Body of pancreas (tissue), 4 donors: ENCODE measurements at places on chromosomes 1 and 21. TPM values are rescaled to one million over a fixed set of nuclear protein-coding genes. Genes with fewer than 3 reads are reported as not detected.

LRRC38 gene
- total RNA-seq = not detected

TSPAN1 gene
- 5.2 TPM for total RNA-seq

GBP6 gene
- not detected for total RNA-seq

OLFML2B gene
- 1.6 TPM for total RNA-seq

GJC2 gene
- total RNA-seq = 1.6 TPM

SLAMF1 gene
- not detected for total RNA-seq

BCAN gene
- total RNA-seq = not detected

TRIM17 gene
- total RNA-seq = 1.0 TPM

VAV3 gene
- 21.4 TPM for total RNA-seq

HORMAD1 gene
- not detected for total RNA-seq

TRIM63 gene
- total RNA-seq = not detected

DNA sequence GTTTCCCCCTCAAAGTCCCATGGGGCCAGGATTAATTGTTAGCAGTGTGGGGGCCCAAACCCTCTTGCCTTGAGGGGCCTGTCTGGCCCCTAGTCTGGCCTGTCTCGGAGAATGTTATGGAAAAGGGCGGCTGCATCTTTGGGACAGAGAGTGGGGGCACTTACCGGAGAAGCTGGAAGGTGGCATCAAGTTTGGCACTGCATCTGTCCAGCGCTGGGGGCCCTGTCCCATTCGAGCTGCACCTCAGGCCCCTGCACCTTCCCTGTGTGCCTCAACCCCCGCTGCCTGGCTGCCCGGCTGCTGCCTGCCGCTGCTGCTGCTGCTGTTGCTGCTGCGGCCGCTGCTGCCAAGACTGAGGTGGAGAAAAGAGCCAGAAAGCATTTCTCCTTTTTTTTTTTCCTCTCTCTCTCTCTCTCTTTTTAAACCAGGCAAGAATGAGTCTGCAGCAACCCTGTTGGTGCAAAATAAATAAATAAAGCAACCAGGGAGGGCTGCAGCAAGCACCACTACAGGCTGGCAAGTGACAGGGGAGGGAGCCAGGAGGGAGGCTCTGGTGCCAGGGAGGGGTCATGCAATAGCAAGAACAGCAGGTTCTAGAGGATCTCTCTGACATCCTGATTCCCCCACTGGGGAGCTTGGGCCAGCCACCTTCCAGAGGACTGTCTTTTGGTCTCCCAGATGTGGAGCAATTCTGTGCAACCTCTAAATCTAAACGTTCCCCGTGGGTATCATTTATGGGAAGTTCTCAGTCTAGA, at the start of gene LINGO4:
Gene LINGO4 (minus strand): TSS at position 354 of the 755 bp plus-strand sequence. CDS start 2,715 bp downstream, outside the sequence.
- DNase-seq = no peak

GRCh38 chr1:229514578-229515275, 6.6 kb upstream of the NUP133 start:
- peak; percentile 72 for DNase-seq

DNA sequence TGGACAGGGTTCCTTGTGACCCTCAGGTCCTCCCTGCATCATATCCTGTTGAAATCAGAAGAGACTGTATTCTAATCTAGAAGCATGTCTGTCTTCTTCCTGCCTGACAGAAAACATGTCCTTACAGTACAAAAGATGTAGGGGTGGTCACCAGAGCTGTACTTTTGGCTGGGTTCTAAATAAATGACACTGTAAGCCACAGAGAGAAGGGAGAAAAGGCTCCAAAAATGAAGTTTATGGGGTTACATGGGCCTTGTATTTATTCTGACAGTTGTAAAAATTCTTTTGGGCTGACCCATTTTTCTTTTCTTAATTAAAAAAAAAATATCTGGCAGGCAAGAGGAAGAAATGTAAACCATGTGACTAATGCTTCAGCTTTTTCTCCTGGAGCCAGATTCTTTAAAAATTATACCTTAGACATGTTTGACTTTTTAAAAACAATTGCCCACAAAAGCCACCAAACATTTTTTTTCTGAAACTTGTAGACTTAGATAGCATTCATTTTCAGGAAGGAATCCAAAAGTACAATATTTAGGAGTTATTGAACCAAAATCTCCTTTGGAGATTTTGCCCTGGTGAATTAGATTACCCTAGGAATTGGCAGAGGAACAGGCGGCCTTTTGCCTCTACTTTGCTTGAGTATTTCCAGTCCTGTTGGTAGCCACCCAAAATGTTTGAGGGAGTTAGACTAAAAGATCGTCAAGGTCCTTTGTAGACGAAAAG, 17.1 kb downstream of the RGL1 start:
- no peak for DNase-seq

DNA sequence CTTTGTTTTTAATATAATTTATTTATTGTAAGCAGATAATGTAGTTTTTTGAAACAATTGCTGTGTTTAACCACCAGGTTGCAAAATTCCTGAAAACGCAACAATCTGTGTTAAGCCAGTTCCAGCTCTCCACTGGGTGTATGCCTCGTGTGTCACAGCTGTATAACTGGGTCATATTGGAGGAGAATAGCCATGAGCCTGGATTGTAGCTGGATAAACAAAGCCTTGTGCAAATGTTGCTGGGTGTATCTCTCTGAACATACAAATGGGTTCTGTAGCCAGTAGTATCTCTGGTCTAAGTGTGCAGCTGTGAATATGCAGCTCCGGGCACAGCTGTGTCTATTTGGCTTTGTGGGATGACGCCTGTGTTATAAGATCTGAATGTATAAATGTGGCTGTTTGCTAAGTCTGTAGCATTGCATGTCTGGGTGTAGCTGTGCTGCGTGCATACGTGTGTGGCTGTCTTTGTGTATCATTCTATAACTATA, 2.8 kb downstream of the TCEA3 start:
- DNase-seq = peak; percentile 64

GRCh38 chr1:66182551-66183178, 351.3 kb upstream of the SGIP1 start:
- no peak for DNase-seq

DNA sequence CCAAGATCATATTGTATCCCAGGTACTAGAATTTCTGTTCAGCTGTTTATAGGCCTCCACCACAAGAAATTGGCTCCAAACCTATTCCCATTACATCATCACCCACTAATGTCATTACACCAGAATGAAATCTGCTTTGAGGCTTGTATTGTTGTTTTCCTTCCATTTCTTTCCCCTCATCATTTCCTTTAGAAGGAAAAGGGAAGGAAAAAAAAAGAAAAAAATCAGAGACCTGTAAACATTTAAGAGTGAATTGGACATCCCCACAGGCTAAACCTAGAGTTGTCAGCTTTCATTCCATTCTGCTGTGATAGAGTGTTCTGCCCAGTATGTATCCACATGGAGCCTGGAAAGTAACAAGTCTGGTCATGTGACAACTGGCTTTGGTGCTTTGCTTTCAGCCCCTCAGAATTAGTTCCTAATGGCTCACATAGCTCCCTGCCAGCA, 44.6 kb downstream of the NFYC start:
- DNase-seq = no peak

DNA sequence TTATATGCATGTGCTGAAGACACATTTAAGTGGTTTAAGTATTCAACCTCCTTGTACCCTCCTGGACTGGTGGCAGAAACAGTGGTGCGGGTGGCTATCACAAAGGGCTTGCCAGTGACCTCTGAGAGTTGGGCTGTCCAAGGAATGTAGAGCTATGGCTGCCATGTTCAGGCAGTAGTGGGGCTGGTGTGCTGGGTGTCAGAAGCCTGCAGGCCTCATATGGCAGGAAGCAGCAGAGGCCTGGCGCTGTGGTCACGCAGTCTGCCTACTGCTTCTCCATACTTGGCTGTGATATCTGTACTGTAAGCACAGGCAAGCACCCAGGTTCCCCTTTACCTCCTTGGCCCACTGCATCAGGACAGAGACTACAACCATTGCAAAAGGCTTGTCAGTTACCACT, 870.0 kb downstream of the LRRIQ3 start:
- DNase-seq = no peak

DNA sequence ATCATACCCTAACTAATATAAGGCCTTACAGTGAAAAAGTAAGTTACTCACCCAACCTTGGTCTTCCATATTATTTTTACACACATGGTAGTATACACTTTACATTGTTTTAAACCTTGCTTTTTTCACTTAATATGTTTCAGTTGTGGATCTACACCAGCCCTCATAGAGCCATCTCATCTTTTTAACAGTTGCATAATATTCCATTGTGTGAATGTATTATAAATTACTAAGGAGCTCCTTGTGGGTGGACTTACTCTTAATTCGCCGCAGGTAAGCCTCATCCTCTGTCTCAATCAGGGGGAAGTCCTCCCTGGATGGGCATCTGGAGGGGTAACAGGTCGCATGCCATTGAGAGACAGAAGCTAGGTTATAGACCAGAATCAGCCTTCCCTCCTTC, 13.2 kb downstream of the RXFP4 start:
- DNase-seq = no peak

DNA sequence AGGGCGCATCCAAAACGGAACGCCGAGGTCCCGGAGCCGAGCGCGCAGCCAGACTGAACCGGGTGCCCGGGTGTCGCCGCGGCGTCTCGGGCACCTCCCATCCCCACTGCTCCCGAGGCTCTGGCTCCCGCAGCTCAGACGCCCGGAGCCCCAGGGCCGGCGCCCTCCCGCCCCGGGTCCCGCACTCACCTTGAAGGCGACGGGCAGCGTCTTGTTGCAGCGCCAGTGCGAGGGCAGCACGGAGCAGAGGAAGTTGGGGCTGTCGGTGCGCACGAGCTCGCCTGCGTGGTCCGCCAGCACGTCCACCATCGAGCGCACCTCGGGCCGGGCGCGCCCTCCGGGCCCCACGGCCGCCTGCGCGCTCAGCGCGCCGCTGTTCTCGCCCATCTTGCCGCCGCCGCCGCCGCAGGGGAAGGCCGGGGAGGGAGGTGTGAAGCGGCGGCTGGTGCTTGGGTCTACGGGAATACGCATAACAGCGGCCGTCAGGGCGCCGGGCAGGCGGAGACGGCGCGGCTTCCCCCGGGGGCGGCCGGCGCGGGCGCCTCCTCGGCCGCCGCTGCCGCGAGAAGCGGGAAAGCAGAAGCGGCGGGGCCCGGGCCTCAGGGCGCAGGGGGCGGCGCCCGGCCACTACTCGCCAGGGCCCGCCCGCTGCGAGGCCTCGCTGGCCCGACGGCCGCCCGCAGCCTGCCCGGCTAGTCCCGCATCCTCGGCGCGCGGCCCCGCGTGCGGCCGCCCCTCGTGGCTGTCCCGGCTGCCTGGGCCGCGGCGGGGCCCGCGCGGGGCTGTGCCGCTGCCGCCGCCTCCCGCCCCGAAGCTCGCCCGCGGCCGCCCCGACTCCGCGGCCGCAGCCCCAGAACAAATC, 447 bp downstream of the RUNX3 start:
- DNase-seq = no peak

DNA sequence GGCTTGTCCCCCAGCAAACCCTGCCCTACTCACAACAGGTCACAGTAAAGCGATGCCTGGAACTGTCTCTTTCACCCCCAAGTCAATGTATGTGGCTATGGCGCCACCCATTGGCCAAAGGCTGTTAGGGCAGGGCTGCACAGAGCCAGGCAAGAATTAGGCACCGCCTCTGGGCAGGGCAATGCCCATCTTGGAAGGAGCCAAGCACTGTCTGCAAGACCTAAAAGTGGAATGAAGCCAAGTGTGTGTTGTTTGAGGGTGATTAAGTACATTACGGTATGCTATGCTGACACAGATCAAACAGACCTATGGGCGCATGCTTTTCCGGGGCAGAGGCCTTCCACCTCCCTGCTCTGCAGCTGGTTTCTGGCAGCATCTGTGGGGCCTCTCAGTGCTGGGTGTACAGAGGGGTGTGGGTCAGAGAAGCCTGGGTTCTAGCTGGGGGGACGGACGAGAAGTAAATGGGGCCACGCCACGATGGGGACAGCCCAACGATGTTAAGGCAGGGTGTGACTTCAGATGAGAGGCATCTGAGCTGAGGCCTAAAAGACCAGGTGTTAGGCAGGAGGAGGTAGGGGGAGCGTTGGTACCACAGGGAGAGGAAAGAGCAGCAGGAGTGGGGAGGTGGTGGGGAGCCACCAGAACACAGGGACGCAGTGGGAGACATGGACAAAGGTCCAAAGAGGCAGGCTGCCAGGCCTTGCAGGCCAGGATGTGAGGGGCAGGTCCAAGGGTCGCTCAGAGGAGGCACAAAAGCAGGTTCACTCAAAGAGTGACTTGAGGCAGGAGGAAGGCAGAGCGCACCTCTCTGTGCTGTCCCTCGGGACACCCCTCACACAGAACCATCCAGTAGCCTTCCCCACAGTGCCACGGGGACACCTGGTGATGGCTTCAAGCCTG, 49.8 kb downstream of the ACOT7 start:
- peak; percentile 45 for DNase-seq

DNA sequence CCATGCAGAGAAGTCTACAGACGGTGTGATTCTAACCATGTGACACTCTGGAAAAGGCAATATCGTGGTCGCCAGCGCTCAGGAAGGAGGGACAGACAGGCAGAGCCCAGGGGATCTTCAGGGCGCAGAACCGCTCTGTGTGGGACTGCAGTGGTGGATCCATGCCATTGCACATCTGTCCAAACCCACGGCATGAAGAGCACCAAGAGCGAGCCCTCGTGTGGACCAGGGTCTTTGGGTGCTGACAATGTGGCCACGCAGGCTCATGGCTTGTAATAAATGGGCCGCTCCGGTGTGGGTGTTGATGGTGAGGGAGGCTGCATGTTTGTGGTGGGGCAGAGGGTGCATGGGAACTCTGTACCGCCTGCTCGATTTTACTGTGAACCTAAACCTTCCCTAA, 25.3 kb upstream of the POFUT2 start:
- DNase-seq = peak; percentile 5

DNA sequence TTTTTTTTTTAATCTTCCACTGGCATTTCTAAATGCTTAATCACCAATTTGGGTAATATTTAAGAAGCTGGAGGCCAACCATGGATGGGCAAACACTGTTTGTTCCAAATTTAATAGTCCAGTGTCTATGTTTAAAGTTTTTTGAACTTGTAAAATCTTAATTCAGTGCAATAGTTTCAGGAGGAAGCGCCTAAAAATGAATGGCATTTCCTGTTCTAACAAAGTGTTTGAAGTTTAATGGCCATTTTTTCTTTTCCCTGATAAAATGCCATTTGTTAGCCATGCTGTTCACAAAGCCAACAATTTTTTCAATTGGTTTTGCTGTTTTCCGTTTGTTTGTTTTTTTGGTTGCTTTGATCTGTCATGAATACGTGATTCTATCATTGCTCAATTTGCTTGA, 552.1 kb downstream of the LMO4 start:
- no peak for DNase-seq

DNA sequence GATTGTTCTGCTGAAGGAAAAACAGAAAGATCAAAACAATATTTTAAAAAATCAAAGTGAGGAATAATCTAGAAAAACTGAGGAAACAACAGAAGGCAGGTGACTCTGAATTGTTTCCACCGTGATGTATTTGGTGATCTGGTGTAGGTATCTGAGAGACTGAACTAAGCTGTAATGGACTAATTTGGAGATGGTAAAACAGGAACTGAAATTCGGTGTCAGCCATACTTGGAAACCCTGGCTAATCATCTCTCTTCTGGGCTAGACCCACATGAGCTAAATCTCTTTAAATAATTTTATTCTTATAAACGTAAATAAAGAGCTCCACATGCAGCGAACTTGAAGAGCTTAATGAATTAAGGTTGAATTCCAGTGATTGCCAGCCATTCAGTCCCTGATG, 1226.1 kb downstream of the NCAM2 start:
- DNase-seq = no peak

DNA sequence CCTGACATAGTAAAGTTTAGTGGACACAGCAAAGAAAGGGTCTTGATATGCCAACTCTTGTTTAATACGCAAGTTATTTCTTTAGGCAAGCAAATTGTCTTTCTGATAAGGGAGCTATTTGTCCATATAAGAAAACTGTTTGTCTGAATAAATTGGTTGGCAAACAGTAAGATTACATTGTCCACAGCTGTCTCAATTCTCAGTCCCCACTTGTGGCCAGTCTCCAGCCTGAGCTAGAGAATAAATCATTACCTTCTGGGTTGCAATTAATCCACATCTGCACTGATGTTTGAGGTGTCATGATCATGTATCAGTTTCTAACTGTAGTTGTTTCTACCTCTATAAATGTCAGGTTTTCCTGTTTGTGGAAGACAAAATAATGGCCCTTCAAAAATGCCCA, 60.0 kb upstream of the TNR start:
- peak; percentile 42 for DNase-seq
